IMR-90 (cell line): ENCODE measurements at places on chromosomes 12 and 14. TPM values are rescaled to one million over a fixed set of nuclear protein-coding genes. Genes with fewer than 3 reads are reported as not detected.

DNA sequence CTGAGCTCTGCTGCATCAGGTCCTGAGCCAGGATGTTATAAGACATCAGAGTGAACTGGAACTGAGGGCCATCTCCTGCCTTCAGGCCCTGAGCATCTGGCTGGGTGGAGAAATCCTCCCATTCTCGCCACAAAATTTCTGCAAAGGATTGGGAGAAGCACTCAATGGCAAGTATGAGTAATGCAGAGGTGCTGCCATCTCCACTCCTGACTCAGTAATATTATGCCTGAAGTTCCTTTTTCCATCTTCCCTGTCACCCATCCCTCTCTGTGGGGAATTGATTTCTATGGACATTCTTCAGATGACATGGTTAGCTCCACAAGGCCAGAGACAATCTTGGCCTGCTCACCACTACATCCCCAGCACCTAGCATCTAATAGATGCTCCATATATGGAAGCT, 4.7 kb downstream of the ANGEL1 start:
- peaks cover 15% of the 10 kb centered on the region for H3K36me3 ChIP-seq
- H3K27ac ChIP-seq = no peak overlapping the region
- no peak for DNase-seq
- no peaks in the 10 kb centered on the region for H3K27me3 ChIP-seq

DNA sequence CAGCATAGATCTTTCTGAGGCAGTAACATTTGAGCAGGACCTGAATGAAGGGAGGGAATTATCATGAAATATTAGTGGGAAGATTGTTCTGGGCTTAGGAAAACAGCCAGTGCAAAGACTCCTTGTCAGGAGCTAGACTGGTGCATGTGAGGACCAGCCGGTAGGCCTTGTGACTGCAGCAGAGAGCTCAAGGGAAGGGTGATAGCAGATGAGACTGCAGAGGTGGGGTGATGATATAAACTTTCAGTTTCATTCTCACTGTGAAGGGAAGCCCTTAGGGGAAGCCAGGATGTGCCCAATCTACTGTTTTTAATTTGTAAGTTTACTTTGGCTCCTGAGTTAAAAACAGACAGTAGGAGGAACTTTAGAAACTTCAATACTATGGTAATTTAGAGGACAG, 12.4 kb downstream of the IL22 start:
- peak overlapping the region; percentile 59; the same call in 1 of the 2 replicates for H3K27ac ChIP-seq
- DNase-seq = peak; percentile 57
- H3K27me3 ChIP-seq = no peaks in the 10 kb centered on the region
- H3K36me3 ChIP-seq = no peaks in the 10 kb centered on the region
- no peak overlapping the region for H3K4me3 ChIP-seq
- peaks cover 10% of the 10 kb centered on the region for H3K4me1 ChIP-seq

GRCh38 chr14:103448097-103448496, 62.9 kb downstream of the MARK3 start:
- H3K27ac ChIP-seq = no peak overlapping the region
- H3K4me3 ChIP-seq = no peak overlapping the region
- DNase-seq = peak; percentile 25
- peaks cover 6% of the 10 kb centered on the region; the same call in 1 of the 2 replicates for H3K36me3 ChIP-seq
- H3K4me1 ChIP-seq = peaks cover 13% of the 10 kb centered on the region
- no peaks in the 10 kb centered on the region for H3K27me3 ChIP-seq

DNA sequence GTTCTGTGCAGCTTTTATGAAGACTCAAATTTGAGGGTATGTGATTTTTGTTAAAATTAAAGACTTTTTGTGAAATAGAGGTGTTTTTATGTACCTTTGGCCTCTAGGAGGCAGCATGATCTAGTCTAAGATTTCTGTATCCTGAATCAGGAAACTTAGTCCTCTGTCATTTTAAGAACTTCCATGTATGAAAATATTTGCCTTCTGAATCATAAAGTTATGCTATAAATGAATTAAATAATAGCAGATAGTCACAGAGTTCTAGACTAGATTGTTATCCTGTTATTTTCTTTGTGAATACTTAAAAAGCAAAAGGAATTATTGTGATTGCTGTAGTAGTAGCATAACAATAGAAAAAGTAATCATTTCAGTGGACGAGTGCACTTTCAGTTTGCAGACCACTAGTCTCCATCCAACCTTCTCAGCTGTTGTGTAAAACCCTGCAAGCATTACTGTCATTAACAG, 56.3 kb downstream of the FGD4 start:
- H3K4me3 ChIP-seq = peak overlapping the region; percentile 46; the same call in 1 of the 2 replicates
- H3K27me3 ChIP-seq = no peaks in the 10 kb centered on the region
- DNase-seq = peak; percentile 82
- no peaks in the 10 kb centered on the region for H3K36me3 ChIP-seq

DNA sequence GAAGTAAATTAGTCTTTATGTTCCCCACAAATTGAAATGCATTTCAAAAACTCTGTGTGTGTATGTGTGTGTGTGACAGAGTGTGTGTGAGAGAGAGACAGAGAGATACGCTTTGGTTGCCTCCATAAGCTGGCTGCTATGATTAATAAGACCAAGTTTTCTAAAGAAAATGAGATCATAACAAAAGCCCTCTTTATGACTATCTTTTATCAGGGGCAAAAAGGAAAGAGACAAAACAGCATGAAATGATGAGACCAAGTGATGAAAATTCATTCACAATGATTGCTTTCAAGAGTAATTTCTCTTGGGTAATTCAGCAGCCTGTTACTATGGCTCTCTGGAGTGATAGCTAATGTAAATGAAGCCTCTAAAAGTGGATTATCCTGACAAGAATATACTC, 277.6 kb upstream of the PLEKHG7 start:
- H3K27me3 ChIP-seq = peaks cover 2% of the 10 kb centered on the region; the same call in 1 of the 2 replicates
- no peak overlapping the region for H3K4me3 ChIP-seq
- H3K4me1 ChIP-seq = no peaks in the 10 kb centered on the region
- no peak overlapping the region for H3K27ac ChIP-seq
- H3K36me3 ChIP-seq = no peaks in the 10 kb centered on the region
- DNase-seq = no peak

Gene GDF3
- total RNA-seq = not detected in 2 replicates

GRCh38 chr14:61140872-61141271, 140.3 kb downstream of the TMEM30B start:
- peaks cover 18% of the 10 kb centered on the region for H3K4me1 ChIP-seq
- no peaks in the 10 kb centered on the region for H3K36me3 ChIP-seq
- peak; percentile 96 for DNase-seq
- peak overlapping the region; percentile 54; the same call in 1 of the 2 replicates for H3K27ac ChIP-seq

Gene MYH6
- not detected in 2 replicates for total RNA-seq

DNA sequence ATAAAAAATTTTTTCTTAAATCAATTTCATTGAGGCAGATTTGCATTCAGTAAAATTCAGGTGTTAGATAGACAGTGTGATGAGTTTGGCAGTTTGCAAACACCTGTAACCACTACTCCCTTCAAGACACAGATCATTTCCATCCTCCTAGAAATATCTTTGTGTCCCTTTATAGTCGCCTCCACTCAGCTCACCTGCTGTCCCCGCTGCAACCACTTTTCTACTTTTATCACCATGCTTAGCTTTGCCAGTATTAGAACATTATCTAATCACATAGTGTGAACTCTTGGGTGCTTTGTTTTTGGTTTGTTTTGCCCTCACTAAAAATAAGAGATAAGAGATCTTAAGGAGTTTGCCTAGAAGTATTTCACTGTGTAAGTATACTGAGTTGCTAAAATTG, 73.8 kb downstream of the DERA start:
- DNase-seq = no peak
- peaks cover 13% of the 10 kb centered on the region for H3K4me1 ChIP-seq
- H3K4me3 ChIP-seq = no peak overlapping the region
- no peaks in the 10 kb centered on the region for H3K27me3 ChIP-seq

DNA sequence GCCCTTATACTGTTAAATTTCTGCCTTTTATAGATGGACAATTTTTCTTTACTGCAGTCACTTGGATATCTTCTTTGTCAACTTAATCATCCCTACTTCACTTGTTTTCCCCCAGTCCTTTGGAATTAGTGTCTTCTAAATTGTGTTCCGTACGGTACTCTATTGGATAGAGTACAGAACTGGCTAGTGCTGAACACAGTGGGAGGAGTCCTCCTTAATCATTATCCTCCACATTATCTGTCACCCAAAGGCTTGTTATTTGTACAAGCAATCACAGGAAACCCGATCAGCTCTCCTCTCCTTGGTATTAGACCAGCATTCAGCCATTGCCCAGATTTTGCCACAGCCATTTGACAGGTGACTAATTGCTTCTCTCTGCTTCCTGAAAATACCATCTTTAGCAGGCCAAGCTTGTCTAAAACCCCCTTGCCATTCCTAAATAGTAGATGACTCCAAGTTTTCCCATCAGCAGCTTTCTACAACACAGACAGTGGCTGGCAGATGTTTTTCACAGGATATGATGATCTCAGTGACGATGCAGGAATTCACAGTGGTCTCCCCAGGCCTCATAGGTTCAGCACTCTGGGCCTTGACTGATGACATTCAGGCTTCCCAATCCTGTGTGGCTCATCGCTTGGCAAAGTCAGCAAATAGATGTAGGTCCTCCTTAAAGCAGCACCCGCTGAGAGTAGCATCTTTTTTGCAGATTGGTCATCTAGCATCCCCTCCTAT, 216.0 kb upstream of the RGS6 start:
- peaks cover 20% of the 10 kb centered on the region for H3K4me1 ChIP-seq
- H3K27ac ChIP-seq = no peak overlapping the region
- no peaks in the 10 kb centered on the region for H3K27me3 ChIP-seq

GRCh38 chr12:84757978-84758377, 154.6 kb downstream of the SLC6A15 start:
- H3K4me1 ChIP-seq = peaks cover 2% of the 10 kb centered on the region; the same call in 1 of the 2 replicates
- H3K36me3 ChIP-seq = no peaks in the 10 kb centered on the region
- H3K27me3 ChIP-seq = no peaks in the 10 kb centered on the region
- H3K27ac ChIP-seq = no peak overlapping the region
- peak; percentile 50 for DNase-seq
- H3K4me3 ChIP-seq = no peak overlapping the region

- H3K27me3 ChIP-seq = no peaks in the 10 kb centered on the region
- H3K27ac ChIP-seq = no peak overlapping the region
- H3K4me1 ChIP-seq = peaks cover 7% of the 10 kb centered on the region
- no peak for DNase-seq
Observed at GRCh38 chr12:67667276-67668073, 18.9 kb downstream of the DYRK2 start.

GRCh38 chr12:131364903-131365820, 345.7 kb upstream of the SFSWAP start:
- no peaks in the 10 kb centered on the region for H3K27me3 ChIP-seq
- H3K4me3 ChIP-seq = no peak overlapping the region
- H3K4me1 ChIP-seq = no peaks in the 10 kb centered on the region
- DNase-seq = no peak
- H3K27ac ChIP-seq = no peak overlapping the region

Gene ESRRB
- not detected in 2 replicates for total RNA-seq

- H3K4me1 ChIP-seq = no peaks in the 10 kb centered on the region
- no peaks in the 10 kb centered on the region for H3K27me3 ChIP-seq
- no peak overlapping the region for H3K4me3 ChIP-seq
- no peak for DNase-seq
- peaks cover 43% of the 10 kb centered on the region for H3K36me3 ChIP-seq
Observed at GRCh38 chr12:10701843-10702242, 21.3 kb downstream of the YBX3 start.

Gene TAS2R43
- total RNA-seq = 0.90 and 1.9 TPM in 2 replicates

DNA sequence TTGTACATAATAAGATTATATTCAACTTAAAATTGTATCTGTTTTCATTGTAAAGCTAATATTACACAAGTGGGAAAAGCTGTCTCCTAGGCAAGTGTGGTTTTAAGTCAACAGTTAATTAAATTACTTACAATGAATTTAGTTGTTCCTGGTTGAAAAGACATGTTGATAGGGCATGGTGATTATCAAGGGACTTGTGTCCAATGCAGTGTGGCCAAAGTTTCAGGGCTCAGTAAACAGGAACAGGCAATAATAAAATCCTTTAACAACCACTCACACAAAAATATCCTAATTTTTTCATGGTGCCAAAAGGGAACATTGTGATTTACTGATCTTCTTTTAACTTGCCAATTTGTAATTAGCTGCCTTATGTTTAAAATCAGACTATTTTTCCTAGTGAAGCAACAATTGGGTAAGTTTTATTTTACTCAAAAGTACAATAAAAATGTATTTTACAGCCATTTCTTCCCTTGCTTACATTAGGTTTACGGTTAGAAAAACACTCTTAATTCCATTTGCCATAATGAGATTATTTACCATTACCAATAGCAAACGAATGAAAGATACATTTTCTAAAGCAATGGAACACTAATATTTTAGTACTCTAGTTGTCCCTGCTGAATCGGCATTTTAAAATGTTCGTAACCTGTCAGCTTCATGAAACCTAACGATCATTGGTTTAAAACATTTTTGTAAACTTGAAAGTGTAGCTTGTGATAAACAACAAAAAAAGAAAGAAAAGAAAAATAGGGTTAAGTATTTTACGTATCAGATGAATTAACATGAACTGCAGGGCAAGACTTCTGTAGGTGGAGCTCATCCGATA, 1.8 kb upstream of the WNK1 start:
- no peaks in the 10 kb centered on the region for H3K36me3 ChIP-seq
- no peak overlapping the region for H3K27ac ChIP-seq
- H3K27me3 ChIP-seq = no peaks in the 10 kb centered on the region
- DNase-seq = no peak

DNA sequence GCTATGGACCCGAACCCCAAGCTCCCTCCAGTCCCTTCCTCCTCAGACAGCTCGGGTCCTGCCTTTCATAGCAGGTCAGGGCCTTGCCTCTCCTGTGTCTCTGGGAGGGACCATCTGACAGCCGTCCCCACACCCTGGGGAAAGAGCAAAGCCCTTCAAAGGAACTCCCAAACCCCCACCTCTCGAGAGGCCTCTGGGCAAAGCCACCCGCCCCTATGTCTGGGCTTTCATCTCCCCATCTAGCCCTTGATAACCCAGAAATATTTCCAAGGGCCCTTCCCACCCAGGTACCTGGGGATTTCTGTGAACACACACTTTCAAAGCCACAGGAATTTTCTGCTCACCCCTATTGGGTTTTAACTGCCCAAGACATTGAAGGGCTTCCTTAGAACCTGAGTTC, 32.1 kb downstream of the SNRNP35 start:
- DNase-seq = no peak
- no peak overlapping the region for H3K4me3 ChIP-seq
- H3K4me1 ChIP-seq = peaks cover 4% of the 10 kb centered on the region; the same call in 1 of the 2 replicates
- peaks cover 6% of the 10 kb centered on the region for H3K36me3 ChIP-seq
- H3K27ac ChIP-seq = no peak overlapping the region
- H3K27me3 ChIP-seq = no peaks in the 10 kb centered on the region

Gene DIO3
- not detected in 2 replicates for total RNA-seq
